NCI-H187 treated with DMSO at 0.1 percent for 48 hours (cell line): ENCODE measurements at places on chromosomes 2 and 18.

GRCh38 chr2:47516360-47517104 is 113.6 kb downstream of the MSH2 start:
- DNase-seq: no peak

DNA sequence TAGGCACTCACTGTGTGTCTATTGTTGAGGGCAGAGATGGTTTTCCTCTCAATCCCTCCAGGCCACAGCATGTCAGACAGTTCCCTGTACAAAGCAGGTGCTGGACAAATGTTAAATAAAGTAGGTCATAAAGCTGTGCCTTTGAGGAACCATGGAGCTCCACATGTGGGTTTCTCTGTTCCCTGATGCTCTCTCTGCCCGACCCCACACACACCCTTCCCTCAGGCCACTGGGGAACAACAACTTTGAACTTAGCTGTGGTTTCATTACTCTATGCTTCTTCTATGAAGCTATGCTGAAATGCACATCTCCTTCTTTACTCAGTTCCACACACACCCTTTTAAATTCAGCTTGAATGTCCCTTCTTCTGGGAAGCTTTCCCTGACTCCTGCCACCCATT is 415.3 kb downstream of the HRH4 start:
- DNase-seq: no peak

GRCh38 chr18:10441472-10441871 is 13.0 kb upstream of the APCDD1 start:
- DNase-seq: no peak

DNA sequence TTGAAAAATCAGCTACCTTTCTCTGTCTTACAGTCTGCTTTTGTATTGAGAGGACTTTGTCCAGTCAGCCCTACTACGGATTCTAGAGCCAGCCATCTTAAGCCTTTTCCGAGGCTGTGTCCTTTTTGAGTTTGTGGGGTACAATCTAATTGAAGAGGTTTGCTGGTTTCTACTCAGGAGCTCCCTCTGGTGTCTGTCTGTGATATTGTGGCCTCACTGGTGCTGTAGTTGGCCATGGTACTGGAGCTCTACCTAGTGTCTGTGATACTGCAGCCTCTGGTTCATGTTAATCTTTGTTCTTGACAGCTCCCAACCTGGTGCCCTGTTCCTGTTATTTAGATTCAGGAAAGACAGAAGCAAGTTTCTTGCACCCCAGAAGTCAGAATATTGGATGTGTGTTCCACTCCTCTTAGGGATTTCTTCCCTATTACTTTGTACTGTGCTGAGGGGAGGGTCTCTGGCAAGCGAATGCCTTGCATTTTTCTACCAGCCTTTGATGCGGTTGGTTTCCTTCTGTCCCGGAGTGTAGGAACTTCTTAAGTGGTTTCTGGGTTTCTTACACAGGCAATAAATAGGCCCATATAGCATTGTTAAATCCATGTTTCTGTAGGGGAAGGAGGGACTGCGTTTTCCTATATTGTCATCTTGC is 78.5 kb downstream of the ACSL3 start:
- no peak for DNase-seq

DNA sequence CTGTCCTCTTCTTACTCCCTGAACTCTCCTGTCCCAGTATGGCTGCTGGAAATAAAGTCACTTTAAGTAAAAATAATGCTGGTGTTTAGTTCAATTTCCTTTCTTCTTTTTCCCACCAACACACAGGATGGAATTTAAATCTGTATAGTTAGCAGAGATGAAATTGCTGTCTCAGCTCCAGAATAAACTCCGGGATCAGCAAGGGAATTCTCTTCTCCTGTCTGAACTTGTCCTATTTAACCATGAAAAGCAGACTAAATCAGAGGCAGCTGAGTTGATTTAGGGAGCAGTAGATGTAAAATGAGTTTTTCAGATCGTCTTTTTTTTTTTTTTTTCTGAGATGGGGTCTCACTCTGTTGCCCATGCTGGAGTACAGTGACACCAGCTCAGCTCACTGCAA is 25.9 kb downstream of the TTLL4 start:
- DNase-seq: no peak

- DNase-seq: no peak
These were observed 77.2 kb upstream of the TFCP2L1 start for GRCh38 chr2:121362226-121362625.

- DNase-seq: no peak
These were observed 71.0 kb downstream of the AQP4 start for GRCh38 chr18:26794230-26795101.

DNA sequence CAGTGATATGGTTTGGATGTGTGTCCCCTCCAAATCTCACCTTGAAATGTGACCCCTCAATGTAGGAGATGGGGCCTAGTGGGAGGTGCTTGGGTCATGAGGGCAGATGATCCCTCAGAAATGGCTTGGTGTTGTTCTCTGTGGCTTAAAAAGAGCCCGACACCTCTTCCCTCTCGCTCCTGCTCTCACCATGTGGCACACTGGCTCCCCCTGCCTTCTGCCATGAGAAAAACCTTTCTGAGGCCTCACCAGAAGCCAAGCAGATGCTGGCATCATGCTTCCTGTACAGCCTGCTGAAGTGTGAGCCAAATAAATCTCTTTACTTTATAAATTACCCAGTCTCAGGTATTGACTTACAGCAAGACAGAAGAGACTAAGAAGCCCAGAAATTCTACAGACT is 357.1 kb downstream of the NRXN1 start:
- no peak for DNase-seq

DNA sequence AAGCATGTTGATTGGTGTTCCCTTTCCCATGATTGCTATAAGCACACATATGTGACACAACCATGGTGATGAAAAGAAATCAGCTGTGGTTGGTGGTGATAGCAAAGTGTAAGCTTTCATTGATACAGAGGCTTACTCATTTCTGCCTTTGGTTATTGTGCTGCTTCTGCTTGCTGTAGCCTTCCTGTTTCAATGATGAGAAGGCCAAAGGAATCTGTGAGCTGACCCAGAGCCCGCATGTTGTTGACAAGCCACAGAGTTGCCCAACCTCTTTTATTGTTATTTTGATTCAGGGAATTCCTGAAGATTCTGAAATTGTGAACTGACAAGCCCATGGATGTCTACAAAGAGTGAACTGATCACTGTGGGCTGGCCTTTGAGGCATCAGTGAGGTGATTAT is 164.4 kb downstream of the TMEFF2 start:
- no peak for DNase-seq

DNA sequence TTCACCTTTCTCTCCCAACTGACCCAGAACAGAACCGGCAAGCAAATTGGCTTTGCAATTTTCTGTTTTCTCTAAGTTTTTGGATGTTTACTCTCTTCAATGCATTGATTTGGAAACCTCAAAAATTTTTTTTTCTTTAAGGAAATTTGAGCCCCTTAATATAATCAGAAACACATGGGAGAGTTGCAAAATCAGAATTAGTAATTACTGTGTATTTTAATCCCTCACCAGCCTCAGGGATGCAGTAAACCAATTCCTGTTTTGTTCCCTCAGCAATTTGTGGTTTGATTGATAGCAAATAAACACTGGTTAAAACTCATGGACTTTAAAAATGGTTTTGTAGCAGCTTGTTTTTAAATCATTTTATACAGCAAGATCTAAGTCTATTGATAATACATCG is 281.5 kb downstream of the NEDD4L start:
- DNase-seq: no peak

DNA sequence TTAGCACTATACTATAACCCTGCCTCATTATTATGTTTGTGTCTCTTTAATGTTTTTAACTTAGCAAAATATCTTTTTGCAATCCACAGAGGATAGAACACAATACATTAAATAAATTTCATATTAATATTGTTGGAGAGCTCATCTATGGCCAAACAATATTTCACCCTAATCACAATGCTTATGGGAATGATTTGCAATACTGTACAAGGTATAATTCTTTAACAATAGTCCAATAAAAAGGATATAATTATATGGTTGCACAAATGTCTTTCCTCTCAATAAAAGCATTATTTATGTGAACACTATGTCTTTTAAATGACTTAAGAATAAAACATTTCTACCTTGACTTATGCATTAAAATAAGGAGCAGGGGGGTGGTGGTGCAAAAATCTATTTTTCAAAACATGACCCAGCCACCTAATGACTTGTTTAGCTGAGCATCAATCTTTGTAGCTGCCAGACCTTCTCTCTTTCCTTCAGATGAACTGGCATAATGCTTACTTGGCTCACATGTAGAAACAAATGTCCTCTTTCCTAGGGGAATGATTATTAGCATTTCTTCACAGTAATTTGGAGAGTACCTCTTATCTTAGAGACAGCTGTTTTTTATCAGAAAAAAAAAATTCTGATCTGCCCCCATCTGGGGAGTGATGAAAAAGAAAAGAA is 1933.6 kb upstream of the LRRTM1 start:
- DNase-seq: no peak

GRCh38 chr2:147595200-147595599 is 249.6 kb upstream of the ACVR2A start:
- DNase-seq: no peak

GRCh38 chr2:7813541-7814292 is 868.1 kb upstream of the ID2 start:
- no peak for DNase-seq

- no peak for DNase-seq
These were observed 29.3 kb downstream of the HS1BP3 start for GRCh38 chr2:20621366-20622295.

- no peak for DNase-seq
These were observed 148.3 kb downstream of the PLCL1 start for GRCh38 chr2:197952540-197953202.

- DNase-seq: no peak
These were observed 1292.0 kb upstream of the CHAC2 start for GRCh38 chr2:52475590-52475989.

DNA sequence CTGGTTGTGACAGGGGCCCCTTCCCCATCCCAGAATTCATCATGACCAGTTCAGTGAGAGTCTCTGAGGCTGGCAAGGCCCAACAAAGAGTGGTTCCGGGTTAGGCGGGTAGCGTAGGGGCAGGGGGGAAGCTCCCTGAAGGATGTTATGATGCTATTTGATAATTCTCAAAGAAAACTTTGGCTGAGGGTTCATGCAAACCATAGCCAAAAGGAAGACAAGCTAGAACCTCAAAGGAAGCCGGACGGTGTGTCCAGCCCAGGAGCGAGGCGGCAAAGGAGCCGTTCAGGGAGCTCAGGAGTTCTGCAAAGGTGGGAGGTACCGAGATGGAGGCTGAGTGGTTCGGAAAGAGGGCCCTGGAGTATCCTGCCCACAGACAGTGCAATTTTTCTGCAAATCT is 226.8 kb upstream of the RAB6C start:
- DNase-seq: no peak

DNA sequence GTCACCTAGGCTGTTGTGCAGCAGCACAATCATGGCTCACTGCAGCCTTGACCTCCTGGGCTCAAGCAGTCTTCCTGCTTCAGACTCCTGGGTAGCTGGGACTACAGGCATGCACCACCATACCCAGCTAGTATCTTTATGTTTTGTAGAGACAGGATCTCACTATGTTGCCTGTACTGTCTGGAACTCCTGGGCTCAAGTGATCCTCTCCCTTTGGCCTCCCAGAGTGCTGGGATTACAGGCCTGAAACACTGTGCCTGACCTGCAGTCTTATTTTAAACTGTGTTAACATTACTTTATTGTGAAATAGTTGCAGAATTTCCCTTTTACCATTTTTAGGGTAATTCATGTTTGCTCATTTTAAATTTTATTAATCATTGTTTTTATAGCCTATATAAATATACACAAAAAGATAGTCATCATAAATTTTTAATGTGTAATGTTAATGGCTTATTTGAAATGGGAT is 24.6 kb downstream of the EML4 start:
- no peak for DNase-seq

GRCh38 chr18:70221156-70221914 is 15.8 kb upstream of the RTTN start:
- DNase-seq: peak; percentile 0

DNA sequence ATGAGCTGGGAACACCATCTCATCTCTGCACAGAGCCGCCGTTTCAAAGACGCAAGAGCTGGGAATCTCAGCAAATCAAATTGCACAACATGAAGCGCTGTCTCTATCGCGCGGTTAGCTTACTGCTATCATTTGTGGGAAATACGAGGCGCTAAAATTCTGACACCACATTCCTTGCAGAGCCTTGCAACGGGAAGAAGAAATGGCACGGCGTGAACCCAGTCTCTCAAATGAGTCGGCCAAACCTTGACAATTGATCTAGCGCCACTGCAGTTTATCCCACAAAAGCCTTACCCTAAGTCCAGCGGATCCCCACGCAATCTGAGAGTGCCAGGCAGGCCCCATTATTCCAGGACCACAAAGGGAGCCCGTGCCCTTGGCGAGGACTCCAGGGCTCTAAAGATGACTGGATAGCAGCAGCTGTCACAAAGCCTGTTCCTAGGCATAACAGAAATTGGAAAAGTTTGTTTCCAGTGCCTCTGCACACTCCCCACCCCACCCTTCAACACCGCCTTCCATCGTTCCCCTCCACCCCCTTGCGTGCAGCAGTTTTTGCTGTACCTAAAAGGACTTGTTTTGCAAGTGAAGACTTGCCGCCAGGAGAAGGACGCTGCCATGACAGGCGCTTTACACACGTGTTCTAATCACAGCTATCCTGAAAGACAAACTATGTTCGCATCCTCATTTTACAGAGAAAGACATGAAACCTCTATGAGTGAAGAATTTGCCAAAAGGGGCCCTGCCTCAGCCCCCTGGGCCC is 252.4 kb downstream of the EIPR1 start:
- DNase-seq: no peak

DNA sequence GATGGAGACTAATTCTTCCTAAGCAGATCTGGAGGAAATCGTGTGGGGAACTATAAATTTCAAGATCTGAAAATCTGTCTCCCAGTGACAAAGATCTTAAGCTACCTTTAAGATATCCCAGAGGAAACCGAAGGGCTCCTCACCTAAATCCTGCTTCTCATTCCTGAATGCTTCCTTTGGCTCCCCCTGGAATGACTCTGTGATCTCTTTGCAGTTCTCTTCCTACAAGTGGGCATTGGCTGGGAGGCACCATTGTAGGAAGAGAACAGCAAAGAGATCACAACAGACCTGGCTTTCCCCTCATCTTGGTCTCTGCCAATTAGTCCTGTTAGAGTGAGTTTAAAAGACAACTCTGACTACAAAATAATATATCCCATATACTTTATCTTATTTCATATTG is 70.0 kb upstream of the KCNH7 start:
- no peak for DNase-seq

GRCh38 chr18:25678221-25678620 is 326.3 kb upstream of the ZNF521 start:
- no peak for DNase-seq

GRCh38 chr2:201924453-201924852 is 109.2 kb upstream of the FZD7 start:
- no peak for DNase-seq

DNA sequence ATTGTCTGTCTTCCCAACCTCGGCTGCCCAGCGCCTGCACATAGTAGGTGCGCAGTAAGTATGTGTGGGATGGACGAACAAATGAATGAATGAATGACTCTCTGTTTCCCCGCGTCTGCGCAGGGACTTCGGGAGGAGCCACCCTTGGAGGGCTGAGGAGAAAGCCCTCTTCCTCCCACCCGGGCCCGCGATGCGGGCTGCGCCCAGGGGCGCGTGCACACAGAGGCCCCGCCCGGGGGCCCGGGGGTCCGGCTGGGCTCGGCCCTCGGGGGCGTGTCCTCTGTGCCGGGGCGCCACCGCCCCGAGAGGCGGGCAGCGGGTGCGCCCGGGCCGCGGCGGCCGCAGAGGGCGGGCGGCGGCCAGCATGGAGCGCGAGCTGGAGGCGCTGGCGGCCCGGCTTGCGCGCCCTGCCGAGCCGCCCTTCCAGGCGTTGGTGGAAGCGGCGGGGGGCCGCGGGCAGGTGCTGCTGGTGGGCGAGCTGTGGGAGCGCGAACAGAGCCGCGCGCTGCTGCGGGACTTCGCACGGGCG is at the start of gene C2orf72:
Gene C2orf72 (plus strand): TSS at position 322 of the 529 bp plus-strand sequence. CDS start 43 bp downstream, at position 365.
- DNase-seq: no peak
